Uterus (tissue), 4 donors: ENCODE measurements at places on chromosomes 12 and 14.
A peak's percentile ranks its signal among the peaks of the same experiment; 100 is the strongest.

DNA sequence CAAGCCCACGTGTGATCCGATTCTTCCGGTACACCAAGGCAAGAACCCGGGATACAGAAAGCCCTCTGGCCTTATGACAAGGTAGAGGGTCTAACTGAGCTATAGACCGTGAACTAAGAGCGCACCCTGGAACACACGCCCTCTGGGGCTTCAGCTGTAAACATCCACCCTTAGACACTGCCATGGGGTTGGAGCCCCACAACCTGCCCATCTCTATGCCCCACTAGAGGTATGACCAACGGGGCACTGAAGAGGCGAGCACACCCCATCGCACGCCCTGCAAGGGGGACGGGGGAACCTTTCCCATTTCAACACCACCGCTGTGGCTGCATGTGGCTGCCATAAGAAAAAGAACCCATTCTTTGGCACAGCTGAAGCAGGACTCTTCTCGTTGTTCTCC, 1206.0 kb upstream of the TMEM132C start:
- no peak for DNase-seq
- no peaks in the 10 kb centered on the region for H3K4me1 ChIP-seq
- H3K36me3 ChIP-seq: no peaks in the 10 kb centered on the region
- H3K27ac ChIP-seq: no peak overlapping the region

- H3K27me3 ChIP-seq: peaks cover 4% of the 10 kb centered on the region
- no peaks in the 10 kb centered on the region for H3K4me1 ChIP-seq
- no peak overlapping the region for H3K4me3 ChIP-seq
- no peak for DNase-seq
Measured at GRCh38 chr12:127133675-127134335, 1133.2 kb upstream of the TMEM132C start.

GRCh38 chr14:61876362-61877034, 114.3 kb downstream of the SNAPC1 start:
- H3K36me3 ChIP-seq: no peaks in the 10 kb centered on the region
- H3K4me1 ChIP-seq: no peaks in the 10 kb centered on the region
- H3K27me3 ChIP-seq: no peaks in the 10 kb centered on the region
- H3K4me3 ChIP-seq: no peak overlapping the region
- DNase-seq: no peak

DNA sequence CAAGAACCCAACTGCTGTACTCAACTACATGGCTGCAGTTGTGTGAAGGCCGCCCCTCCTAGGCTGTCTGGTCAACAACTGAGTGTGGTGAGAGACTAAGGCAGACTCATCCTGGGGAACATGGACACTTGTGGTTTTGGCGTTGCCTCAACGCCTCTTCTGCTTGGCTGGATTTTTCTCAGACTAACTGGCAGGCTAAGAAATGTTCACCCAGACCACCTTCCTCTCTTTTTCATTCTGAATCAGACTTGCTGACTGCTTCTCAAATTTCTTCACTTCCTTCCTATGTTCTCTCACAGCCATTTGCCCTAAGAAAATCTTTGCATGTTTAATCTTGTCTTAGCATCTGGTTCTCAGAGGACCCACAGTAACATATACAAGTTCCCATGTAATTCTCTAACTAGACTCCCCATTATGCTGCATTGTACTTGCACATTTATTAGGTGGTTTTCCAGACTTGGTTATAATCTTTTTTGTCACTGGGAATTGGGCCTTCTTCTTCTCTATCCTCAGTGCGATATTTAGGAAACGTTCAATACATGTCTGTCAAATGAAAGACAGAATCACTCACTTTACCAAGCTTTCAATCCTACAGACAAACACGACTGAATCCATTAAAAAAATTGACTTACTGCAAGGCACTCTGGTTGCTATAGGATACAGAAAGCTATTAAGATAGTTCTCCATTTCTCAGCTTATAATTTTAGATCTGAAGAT, 327.6 kb downstream of the CCER1 start:
- H3K36me3 ChIP-seq: no peaks in the 10 kb centered on the region
- DNase-seq: no peak
- no peak overlapping the region for H3K4me3 ChIP-seq
- no peaks in the 10 kb centered on the region for H3K27me3 ChIP-seq

- H3K36me3 ChIP-seq: no peaks in the 10 kb centered on the region
- H3K4me1 ChIP-seq: no peaks in the 10 kb centered on the region
- no peak for DNase-seq
Measured at GRCh38 chr12:53624956-53625355, 1.2 kb downstream of the ATF7 start.

- no peaks in the 10 kb centered on the region for H3K4me1 ChIP-seq
Measured at GRCh38 chr14:50035214-50035613, 81.2 kb downstream of the VCPKMT start.

DNA sequence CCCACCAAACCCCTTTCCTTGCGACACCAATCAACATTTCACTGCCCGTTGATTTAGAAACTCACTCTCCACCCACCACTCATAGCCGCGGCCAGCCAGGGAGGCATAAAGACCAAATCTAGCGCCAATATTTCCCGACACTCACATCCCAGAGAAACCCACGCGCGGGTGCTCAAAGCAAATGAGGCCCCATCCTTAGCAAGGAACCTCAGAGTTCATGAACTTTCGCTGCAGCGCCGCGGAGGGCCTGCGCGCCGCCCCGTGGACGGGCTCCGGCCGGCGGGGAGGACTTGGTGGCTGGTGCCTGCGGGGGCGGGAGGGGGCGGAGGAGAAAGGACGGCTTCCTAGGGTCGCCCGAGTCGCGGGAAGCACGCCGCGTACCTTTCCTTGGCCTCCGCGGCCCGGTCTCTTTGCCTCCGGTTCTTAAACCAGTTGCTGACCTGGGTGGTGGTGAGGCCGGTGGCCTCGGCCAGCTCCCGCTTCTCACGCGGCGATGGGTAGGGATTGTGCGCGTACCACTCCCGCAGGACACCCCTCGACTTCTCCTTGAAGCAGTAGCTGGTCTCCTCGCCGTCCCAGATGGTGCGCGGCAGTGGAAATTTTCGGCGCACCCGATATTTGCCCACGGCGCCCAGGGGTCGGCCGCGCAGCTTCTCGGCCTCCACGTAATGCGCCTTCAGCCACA, 886 bp downstream of the SIX1 start:
- no peak overlapping the region for H3K4me3 ChIP-seq
- no peak for DNase-seq
- no peaks in the 10 kb centered on the region for H3K36me3 ChIP-seq
- H3K27ac ChIP-seq: no peak overlapping the region
- H3K27me3 ChIP-seq: peaks cover 34% of the 10 kb centered on the region

DNA sequence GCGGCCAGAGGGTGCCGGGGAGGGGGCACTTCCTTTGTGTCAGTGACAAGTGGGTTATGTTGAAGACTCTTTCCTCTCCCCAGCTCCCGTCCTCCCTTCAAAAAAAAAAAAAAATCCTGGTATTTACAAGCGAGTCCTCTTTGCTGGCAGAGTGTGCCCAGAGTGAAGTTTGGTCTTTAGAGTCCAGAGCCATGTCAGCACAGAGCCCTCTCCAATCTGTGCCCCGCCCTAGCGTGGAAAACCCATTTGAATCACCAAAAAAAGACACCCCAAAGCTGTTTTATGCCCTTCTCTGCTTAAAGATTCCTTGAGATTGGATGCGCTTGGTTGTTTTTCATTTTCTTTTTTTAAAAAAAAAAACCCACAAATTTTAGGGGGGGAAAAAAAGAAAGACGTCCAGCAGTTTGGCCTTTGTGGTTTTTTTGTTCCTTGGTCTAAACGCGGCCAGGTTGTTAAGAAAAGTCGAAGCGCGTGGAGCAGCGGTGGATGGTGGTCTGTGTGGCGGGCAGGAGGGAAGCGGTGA, 3.3 kb downstream of the NKX2-1 start:
- no peak overlapping the region for H3K27ac ChIP-seq
- H3K4me1 ChIP-seq: peaks cover 10% of the 10 kb centered on the region
- H3K27me3 ChIP-seq: peaks cover 8% of the 10 kb centered on the region
- DNase-seq: no peak

DNA sequence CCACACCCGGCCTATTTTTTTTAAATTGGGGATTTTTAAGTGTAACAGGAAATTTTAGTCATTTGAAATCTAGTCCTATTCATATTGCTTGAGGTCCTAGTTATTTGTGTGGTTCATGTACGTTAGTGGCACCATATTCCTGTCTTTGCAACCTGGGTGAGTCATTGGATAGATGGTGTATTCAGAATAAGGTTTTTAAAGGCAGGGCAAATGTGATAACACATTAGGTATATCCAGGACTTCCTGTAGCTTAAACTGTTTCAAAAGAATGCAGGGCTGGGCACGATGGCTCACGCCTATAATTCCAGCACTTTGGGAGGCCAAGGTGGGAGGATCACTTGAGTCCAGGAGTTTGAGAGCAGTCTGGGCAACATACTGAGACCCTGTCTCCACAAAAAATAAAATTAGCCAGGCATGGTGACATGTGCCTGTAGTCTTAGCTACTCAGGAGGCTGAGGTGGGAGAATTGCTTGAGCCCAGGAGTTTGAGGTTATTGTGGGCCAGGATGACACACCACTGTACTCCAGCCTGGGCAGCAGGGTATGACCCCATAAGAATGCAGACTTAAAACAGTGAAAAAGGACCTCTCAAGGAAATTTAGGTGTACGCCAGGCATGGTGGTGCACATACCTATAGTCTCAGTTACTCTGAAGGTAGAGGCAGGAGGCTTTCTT, 8.1 kb downstream of the ATP6V0A2 start:
- DNase-seq: no peak
- H3K4me3 ChIP-seq: no peak overlapping the region
- H3K4me1 ChIP-seq: no peaks in the 10 kb centered on the region
- no peaks in the 10 kb centered on the region for H3K36me3 ChIP-seq
- H3K27me3 ChIP-seq: no peaks in the 10 kb centered on the region
- no peak overlapping the region for H3K27ac ChIP-seq

GRCh38 chr12:17235996-17236395, 630.0 kb upstream of the LMO3 start:
- no peak overlapping the region for H3K4me3 ChIP-seq
- no peak overlapping the region for H3K27ac ChIP-seq
- H3K36me3 ChIP-seq: no peaks in the 10 kb centered on the region
- DNase-seq: no peak
- no peaks in the 10 kb centered on the region for H3K27me3 ChIP-seq

DNA sequence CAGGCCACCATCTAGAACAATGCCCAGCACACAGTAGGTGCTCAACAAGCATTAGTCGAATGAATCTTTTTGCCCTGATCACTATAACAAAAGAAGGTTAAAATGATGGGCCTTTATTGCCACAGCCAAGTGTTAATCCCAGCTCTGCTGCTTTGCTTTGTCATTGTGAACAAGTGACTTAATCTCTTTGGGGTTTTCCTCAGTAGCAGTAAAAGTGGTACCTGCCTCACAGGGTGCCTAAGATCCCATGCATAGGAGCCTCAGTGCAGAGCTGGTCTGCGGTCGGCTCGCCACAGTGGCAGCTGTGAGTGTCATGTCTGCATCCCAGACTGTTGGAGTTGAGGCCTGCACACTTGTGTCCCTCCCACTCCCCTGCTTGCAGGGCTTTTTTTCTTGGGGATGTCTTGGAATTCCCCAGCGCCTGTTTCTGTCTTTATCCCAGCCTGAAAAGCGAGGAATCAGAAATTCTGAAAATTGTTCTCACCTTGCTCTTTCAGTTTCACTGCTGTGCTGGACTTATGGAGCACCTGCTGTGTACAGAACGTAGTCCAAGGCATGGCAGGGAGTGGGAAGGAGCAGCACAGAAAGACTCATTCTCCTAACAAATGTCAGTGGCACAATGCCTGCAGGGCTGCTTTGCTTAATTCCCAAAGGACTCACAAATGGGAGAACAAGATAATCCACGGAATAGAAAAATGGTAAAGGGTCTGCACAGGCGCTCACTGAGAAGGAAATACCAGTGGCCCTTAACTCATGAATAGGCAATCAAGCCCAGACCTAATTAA, 90.8 kb downstream of the EML1 start:
- H3K4me3 ChIP-seq: no peak overlapping the region
- no peak overlapping the region for H3K27ac ChIP-seq
- no peak for DNase-seq

DNA sequence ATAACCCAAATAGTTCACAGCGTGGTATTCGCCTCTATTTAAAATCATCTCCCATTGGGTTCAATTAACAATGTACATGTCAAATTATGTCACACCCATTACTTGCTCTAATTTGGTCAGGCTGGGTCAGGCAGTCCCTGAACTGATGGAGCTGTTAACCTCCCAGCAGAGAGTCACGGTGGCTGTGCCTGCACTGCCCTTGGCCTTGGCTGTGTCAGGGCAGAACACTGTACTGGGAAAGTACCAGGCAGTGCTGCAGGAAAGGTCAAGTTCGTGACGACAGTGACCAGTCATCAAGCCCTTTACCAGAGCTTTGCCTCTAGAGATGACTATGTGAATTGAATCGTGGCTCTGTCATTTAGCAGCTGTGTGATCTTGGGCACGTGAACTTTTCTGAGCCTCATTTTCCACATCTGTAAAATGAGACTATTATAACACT, 100.0 kb downstream of the ARF6 start:
- no peaks in the 10 kb centered on the region for H3K36me3 ChIP-seq
- H3K27ac ChIP-seq: no peak overlapping the region
- H3K4me1 ChIP-seq: no peaks in the 10 kb centered on the region
- H3K27me3 ChIP-seq: no peaks in the 10 kb centered on the region

DNA sequence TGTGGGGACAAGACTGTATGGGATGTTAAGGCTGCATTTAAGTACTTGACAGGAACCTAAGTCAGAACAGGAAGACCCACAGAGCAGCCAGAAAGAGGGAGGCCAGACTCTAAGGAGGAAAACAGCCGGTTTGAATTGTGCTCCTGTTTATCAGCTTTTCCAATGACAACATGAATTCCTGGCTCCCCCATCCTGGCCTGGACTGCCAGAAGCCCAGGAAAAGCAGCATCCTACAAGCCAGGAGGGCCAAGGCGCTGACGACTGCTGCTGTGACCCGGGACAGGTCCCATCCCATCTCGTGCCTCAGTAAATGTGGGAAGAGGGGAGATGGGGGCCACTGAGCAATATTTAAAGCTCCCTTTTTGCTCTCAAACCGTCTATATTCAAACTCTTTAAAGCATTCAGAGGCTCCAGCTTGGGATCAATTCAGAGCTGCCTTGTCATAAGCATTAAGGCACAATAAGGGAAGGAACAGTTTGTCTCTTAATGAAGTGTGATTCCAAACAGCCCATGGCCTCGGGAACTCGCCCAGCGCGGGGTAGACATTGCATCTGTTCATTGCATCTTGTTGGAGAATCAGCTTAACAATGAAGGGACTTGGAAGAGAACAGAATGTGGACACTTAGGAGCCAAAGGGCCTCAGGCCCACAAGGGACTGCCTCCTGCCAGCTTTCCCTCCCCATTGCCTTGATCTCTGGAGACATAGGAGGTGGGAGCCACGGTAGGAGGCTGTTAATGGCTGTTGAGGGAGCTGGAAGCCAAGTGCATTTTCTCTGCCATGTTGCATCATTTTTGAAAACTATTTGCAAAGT, 49.6 kb downstream of the CMKLR1 start:
- H3K27me3 ChIP-seq: no peaks in the 10 kb centered on the region
- H3K4me1 ChIP-seq: no peaks in the 10 kb centered on the region
- H3K4me3 ChIP-seq: no peak overlapping the region
- DNase-seq: peak; percentile 75
- H3K36me3 ChIP-seq: no peaks in the 10 kb centered on the region

DNA sequence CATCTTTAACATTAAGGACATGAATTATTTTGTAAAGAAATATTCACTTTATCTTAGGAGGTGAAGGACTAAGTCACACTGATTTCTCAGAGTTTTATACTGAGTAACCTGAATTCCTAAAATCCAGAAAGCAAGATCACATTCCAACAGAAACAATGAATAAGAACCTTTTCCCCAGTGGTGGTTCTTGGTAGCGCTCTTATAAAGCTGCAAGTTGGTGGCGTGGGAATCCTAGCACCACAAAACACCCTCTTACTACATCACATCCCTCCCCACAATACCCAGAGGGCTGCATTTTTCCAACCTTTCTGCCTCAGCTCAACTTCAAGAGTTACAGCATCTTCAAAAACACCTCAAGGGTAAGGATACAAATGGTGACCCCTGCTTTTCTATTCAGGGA, 44.0 kb upstream of the SMUG1 start:
- H3K4me3 ChIP-seq: no peak overlapping the region
- no peak overlapping the region for H3K27ac ChIP-seq
- no peak for DNase-seq
- no peaks in the 10 kb centered on the region for H3K27me3 ChIP-seq
- H3K36me3 ChIP-seq: no peaks in the 10 kb centered on the region
